ENCODE measurements at places on chromosomes 16 and 17. TPM values are rescaled to one million over a fixed set of nuclear protein-coding genes. Genes with fewer than 3 reads are reported as not detected.

The ATP6V0D1 gene
- 66.7 TPM for total RNA-seq

GRCh38 chr17:35726127-35726952, 5.1 kb upstream of the RASL10B start:
- DNase-seq: no peak

- DNase-seq: no peak
These were observed 253.7 kb downstream of the TOX3 start for GRCh38 chr16:52293204-52293603.

DNA sequence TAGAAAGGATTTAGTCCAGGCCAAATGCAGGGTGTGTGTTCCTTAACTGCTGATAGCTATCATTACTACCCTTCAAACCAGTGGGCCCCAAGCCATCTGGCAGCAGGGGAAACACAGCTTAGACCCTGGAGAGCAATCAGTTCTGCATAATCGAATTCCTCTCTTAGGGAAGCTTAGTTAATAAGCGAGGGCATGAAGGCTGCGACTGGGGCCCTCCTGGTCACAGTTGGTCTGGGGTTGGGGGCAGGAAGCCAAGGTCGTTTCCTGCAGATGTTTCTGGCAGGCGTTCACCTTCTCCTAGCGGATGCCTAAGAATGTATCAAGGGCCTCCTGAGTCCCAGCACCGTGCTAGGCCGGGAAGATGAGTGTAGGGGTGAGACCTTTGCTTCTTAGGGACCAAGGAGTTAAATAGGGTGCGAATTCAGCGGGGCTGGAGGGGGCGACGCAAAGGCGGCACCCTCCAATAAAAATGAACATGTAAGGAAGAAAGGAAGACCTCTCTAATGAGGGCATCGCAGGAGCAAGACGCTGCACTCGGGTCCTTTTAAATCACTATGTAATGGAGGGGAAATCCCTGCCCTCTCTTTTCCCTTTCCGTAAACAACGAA, 16.5 kb upstream of the EEF2K start:
- no peak for DNase-seq

DNA sequence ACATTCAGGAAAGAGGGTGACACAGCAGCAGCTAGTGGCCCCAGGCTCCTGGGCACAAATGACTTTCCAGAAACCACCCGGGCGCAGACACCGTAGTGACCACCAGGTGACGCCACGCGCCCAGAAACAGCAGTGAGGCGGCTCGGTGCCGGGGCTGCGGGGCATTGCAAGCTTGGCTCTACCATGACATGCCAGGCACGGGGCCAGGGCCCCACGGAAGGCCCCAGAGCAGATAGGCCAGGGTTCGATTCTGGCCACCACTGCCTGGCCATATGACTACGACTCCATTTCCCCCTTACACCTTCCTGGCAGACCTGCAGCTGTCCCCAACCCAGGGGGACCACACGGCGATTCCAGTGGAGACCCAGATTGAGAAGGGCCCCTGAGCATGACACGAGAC, 6.7 kb downstream of the RHBDF1 start:
- peak; percentile 71 for DNase-seq

DNA sequence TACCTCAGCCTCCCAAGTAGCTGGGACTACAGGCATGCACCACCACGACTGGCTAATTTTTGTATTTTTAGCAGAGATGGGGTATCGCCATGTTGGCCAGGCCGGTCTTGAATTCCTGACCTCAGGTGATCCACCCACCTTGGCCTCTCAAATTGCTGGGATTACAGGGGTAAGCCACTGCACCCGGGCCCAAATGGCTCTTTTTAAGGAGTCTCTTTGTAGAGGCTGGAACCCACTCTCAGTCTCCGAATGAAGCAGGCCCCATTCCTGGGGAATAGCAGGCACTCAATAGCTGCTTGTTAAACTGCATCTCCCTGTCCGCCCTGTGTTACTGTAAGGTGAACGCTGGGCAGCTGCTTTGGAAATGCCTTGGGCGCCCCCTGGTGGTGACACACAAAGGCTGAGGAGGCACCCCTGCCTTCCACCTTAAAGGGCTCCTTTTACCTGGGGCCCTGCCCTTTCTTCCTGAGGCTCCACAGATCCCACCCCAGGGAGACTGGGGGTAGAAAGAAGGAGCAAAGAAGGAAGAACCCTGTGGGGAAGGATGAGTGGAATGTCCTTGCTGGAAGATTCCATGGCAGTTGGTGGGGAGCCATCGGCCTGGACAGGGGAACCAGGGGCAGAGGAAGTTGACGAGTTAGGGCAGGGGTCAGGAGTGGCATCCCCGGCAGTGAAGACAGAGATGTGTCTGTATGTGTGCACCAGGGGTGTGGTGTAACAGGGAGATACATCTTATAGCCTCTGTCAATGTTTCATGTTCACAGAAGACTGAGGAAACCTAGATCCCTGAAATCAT, 6.1 kb upstream of the SP2 start:
- DNase-seq: peak; percentile 80

The ZKSCAN2 gene
- 7.0 TPM for total RNA-seq

- DNase-seq: no peak
These were observed 19.2 kb downstream of the AMFR start for GRCh38 chr16:56405977-56406672.

The TMEM88 gene
- total RNA-seq: not detected

The KATNIP gene
- total RNA-seq: 13.9 TPM

DNA sequence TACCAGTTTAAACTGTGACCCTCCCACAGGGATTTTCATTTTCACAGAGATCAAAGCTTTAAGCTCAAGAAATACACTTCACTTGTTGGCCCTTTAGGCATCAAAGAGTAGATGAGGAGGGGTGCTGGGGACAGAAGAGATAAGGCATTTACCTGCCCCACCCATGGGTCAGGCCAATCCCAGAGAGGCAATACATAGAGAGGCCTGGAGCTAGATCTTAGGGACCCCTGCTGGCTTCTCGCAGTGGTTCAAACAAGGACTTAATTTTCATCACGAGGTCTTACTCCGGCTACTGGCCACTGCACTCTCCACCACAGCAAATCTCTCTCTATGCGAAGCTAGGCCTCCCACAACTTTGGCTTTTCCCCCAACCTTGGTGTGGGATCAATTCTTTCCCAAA, 46.6 kb downstream of the NOG start:
- DNase-seq: no peak

DNA sequence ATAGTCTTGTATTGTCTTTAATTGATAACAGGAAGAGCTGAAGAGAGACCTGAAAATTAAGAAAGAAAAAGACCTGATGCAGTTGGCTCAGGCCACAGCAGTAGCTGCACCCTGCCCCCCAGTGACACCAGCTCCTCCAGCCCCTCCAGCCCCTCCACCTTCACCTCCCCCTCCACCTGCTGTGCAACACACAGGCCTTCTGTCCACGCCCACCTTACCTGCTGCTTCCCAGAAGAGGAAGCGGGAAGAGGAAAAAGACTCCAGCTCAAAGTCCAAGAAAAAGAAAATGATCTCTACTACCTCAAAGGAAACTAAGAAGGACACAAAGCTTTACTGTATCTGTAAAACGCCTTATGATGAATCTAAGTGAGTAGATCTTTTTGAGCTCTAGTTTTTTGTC, 36.8 kb downstream of the C17orf58 start:
- no peak for DNase-seq

- DNase-seq: no peak
These were observed 35.3 kb downstream of the NTN1 start for GRCh38 chr17:9056566-9056965.

The HSD11B2 gene
- 1.2 TPM for total RNA-seq

The MTHFSD gene
- total RNA-seq: 12.0 TPM

The ITPRIPL2 gene
- total RNA-seq: 25.7 TPM

The PRDM7 gene
- not detected for total RNA-seq

GRCh38 chr17:17186051-17186450, 20.1 kb downstream of the PLD6 start:
- DNase-seq: no peak

GRCh38 chr16:59604354-59604753, 870.2 kb upstream of the GOT2 start:
- no peak for DNase-seq

DNA sequence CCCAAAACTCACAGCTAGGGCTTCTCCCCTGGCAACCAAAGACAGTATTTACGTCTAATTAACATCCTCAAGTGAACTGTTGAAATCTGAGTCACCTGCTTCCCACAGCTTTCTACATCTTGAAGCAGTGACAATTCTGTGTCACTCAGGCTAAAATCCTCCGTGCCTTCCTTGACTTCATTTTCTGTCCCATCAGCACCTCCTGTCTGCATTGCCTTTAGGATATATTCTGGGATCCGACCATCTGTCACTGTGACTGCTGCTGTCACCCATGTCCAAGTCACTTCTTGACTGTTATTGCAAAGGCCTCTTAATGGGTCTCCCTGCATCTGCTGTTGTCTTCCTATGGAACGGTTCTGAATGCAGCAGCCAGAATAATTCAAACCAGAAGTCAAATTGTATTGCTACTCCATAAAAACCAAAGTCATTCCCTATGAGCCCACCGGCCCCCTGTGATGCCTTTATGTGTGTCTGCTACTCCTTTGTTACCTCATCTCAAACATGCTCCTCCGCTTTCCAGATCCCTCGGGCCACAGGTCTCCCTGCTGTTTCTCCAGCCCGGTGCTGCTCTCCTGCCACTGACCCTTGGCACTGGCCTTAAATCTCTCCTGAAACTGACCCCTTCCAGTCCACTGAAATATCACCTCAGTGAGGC, 56.9 kb downstream of the WWP2 start:
- DNase-seq: no peak

GRCh38 chr17:65121916-65122806, 15.0 kb upstream of the RGS9 start:
- DNase-seq: no peak

The ORC6 gene
- 24.3 TPM for total RNA-seq

- DNase-seq: peak; percentile 71
These were observed 581 bp downstream of the PRKCA start for GRCh38 chr17:66302761-66303626.

- DNase-seq: no peak
These were observed 11.2 kb upstream of the EEF2K start for GRCh38 chr16:22194707-22195444.

The WIPF2 gene
- 14.2 TPM for total RNA-seq

- DNase-seq: no peak
These were observed 67.8 kb upstream of the LHX1 start for GRCh38 chr17:36869441-36869840.

The SLFN13 gene
- 1.0 TPM for total RNA-seq

- DNase-seq: no peak
These were observed 44.3 kb downstream of the PMP22 start for GRCh38 chr17:15220785-15221184.

The ZNF469 gene
- 3.7 TPM for total RNA-seq

GRCh38 chr16:86604436-86605193, 26.3 kb downstream of the FOXL1 start:
- no peak for DNase-seq

DNA sequence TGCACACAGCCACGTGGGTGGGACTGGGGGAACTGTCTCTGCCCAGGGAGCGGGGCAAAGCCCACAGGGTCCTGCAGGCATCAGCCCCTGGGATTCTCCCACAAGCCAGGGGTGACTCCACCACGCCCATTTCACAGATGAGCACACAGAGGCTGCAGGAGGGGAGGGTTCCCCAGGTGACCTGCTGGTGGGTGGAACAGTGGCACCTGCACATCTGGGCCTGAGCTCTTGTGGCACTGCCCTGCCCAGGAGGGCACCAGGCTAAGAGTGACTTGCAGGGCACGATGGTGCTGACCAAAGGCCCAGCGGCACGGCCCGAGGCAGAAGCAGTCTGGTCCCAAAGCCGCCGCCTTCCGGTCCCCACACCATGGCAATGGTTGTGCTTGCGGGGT, 23.9 kb downstream of the PIEZO1 start:
- no peak for DNase-seq

GRCh38 chr17:71790791-71791190, 330.0 kb upstream of the SOX9 start:
- no peak for DNase-seq

DNA sequence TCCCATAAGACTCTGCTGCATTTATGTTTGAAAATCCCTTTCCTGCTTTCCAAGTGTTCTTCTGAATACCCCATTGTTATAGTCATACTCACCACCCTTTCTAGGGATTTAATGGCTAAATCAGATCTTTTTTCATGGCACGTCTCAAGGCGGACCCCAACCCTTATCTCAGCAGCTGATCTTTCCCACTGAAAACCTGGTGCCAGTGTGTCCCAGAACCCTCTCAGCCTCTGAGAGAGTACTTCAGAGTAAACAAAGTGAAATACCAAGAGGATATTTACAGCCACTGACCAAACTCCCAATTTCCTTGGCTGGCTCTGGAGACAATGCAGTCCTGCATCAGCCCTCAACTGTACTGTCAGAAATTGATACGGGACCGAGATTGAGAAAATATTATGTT, 101.7 kb downstream of the TMEM100 start:
- no peak for DNase-seq

GRCh38 chr17:37082311-37082860, 133.6 kb downstream of the AATF start:
- DNase-seq: no peak

The ALDOC gene
- total RNA-seq: 37.3 TPM

The HBZ gene
- total RNA-seq: not detected

GRCh38 chr17:31697838-31698237, 161.2 kb downstream of the COPRS start:
- no peak for DNase-seq

DNA sequence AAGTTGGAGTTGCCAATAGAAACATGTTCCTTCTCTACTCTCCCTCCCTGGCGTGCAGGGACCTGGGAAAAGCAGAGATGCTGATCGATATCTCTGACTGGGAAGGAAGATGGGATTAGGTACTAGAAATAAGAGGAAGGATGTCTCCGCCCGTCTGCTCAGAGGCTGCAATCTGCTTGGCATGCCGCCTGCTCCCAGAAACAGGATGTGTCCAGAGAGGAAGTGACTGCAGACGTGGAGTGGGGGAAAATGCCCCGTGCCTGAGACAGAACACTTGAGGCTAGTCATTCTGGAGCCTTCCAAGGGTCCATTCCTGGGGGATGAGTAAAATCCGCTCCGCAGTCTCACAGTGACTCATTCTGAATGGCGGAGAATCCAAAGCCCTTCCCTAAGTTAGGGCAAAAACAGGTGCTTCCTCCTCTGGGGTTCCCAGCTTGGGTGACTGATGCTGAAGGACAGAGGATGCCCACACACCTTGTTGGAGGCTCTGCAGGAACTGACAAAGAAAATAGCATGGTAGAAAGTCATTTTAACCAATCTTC, 45.0 kb upstream of the SMURF2 start:
- DNase-seq: peak; percentile 69

DNA sequence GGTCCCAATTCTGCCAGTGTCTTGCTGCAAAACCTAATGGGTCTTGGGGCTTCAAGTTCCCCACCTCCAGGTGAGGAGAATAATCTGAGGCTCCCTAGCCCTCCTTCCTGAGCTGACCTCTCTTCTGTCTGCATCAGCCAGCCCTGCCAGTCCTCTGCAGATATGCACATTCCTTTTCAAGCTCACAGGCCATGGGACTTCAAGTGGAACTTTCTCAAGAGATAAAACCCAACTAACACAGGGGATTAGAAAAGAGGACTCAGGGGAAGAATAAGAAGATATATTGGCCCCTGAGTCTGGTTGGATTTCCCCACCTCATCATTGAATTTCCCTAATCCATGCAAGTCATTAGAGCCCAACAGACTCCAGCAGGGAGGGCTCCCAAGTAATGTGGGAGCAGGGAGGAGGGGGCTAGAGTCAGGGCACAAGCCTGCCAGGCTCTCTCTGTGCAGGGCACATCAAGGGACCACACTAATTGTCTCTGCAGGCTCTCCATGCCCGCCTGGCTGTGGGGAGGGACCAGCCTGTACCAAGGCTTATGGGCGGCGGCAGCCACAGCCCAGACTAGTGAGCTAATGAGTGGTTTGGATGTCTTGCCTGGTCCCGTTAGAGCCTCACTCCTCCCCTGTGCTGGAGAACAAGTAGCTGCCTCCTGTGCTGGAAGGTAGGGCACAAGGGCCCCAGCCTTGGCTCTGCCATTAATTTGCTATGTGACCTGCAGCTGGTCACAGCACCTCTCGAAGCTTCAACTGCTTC, 1.2 kb downstream of the KRT14 start:
- DNase-seq: no peak

The TBC1D3E gene
- not detected for total RNA-seq
